GF-D8 (cell line): ENCODE measurements at places on chromosomes 16 and 17.

- no peak for DNase-seq
These were observed 371.9 kb downstream of the HS3ST3B1 start for GRCh38 chr17:14672830-14673229.

GRCh38 chr17:48724251-48725003 lies 1.4 kb downstream of the PRAC2 start:
- DNase-seq: no peak

DNA sequence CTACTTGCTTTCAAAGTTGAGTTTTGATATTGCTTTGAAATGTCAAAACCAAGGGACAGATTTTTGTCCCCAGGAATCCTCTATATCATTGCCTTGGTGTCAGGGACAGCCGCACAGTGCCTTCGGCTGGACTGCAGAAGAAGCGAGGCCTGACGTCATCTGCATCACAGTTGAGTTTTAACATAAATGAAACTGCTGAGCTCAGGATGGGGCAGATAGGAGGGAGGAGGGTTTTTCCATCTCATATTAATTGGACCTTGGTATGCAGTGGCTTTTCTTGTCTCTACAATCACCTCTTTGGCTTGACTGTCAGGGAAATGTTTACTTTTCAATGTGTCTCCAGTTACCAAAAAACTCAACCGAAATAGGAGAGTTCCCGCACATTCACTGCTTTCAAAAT lies 111.3 kb downstream of the AATF start:
- DNase-seq: no peak

GRCh38 chr17:33106525-33107165 lies 115.0 kb downstream of the SPACA3 start:
- DNase-seq: no peak

- DNase-seq: no peak
These were observed at the start of gene KRABD2 for GRCh38 chr17:8376271-8377067. TSS of gene KRABD2 (minus strand) at chr17:8376704.

- DNase-seq: no peak
These were observed 41.4 kb downstream of the SF3B3 start for GRCh38 chr16:70565053-70565452.

GRCh38 chr17:28204751-28205150 lies 114.2 kb upstream of the TMEM97 start:
- DNase-seq: no peak

- DNase-seq: no peak
These were observed 3.4 kb upstream of the ZNF385C start for GRCh38 chr17:42101513-42102292.

DNA sequence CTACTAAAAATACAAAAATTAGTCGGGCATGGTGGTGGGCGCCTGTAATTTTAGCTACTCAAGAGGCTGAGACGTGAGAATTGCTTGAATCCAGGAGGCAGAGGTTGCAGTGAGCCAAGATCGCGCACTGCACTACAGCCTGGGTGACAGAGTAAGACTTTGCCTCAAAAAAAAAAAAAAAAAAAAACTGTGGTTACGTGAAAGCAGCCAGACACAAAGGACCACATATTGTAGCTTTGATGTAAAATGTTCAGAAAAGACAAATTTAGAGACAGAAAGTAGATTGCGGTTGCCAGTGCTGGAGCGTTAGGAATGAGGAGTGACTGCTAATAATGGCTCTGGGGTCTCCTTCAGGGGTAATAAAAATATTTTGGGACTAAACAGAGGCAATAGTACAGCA lies 4.0 kb upstream of the MEAK7 start:
- DNase-seq: no peak

DNA sequence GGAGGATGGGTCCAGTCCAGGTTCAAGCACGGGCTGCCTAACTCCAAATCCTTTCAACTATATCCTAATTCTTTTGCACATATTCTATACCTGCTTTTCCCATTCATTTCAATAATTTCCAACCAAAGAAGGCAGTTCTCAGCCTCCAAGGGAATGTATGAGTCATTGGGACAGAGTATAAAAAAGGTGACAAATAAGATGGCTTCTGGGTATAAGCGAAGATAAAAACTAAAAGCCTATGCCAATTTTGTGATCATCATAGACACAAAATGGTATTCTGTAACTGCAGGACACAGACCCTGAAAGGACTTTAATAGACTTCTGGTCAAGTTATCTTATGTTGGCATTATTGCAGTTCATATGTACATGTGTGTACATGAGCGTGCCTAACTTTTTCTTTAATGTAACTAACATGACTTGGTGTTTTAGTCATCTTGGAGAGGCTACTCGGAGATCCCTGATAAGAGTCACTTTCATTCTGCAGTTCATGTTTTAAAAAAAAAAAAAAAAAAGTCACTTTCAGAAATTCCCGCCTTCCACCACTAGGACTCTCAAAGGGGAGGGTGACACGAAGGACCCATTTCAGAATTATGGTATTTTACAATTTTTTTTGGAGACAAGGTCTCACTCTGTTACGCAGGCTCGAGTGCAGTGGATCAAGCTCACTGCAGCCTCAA lies 17.3 kb downstream of the COG1 start:
- DNase-seq: no peak
